Large intestine (tissue), 12 donors: ENCODE measurements at places on chromosomes 11 and 22. TPM values are rescaled to one million over a fixed set of nuclear protein-coding genes. Genes with fewer than 3 reads are reported as not detected.
A peak's percentile ranks its signal among the peaks of the same experiment; 100 is the strongest.

DNA sequence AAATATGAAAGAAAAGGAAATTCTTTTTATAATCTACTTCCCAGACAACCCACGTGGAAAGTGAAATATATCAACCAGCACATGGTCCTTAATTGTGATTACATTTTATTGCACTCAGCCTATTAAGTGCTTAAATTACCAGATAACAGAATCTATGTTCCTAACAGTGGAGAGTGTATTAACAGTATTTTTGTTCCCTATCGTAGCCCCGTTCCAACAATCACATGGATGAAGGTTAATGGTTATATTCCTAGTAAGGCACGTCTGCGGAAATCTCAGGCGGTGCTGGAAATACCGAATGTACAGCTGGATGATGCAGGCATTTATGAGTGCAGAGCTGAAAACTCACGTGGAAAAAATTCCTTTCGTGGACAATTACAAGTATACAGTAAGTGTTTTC, 626.1 kb upstream of the ARHGAP42 start:
- no peaks in the 10 kb centered on the region for H3K4me1 ChIP-seq
- H3K27me3 ChIP-seq: no peaks in the 10 kb centered on the region
- no peak overlapping the region for H3K27ac ChIP-seq
- DNase-seq: no peak

- H3K27me3 ChIP-seq: no peaks in the 10 kb centered on the region
- DNase-seq: peak; percentile 27
- H3K36me3 ChIP-seq: no peaks in the 10 kb centered on the region
- H3K4me3 ChIP-seq: no peak overlapping the region
- no peak overlapping the region for H3K27ac ChIP-seq
- H3K4me1 ChIP-seq: no peaks in the 10 kb centered on the region
Measured at GRCh38 chr11:86192519-86193257, 51.9 kb upstream of the EED start.

- H3K4me3 ChIP-seq: no peak overlapping the region
- no peaks in the 10 kb centered on the region for H3K27me3 ChIP-seq
- H3K27ac ChIP-seq: no peak overlapping the region
- H3K36me3 ChIP-seq: no peaks in the 10 kb centered on the region
Measured at GRCh38 chr22:23609983-23610781, 21.9 kb downstream of the DRICH1 start.

- no peak for DNase-seq
- H3K4me3 ChIP-seq: no peak overlapping the region
- H3K36me3 ChIP-seq: no peaks in the 10 kb centered on the region
- H3K27ac ChIP-seq: no peak overlapping the region
Measured at GRCh38 chr11:12459865-12460444, 82.6 kb downstream of the PARVA start.

- no peak overlapping the region for H3K27ac ChIP-seq
- H3K4me3 ChIP-seq: no peak overlapping the region
- H3K4me1 ChIP-seq: peaks cover 3% of the 10 kb centered on the region
- no peak for DNase-seq
- H3K27me3 ChIP-seq: peaks cover 12% of the 10 kb centered on the region
- no peaks in the 10 kb centered on the region for H3K36me3 ChIP-seq
Measured at GRCh38 chr11:65806979-65807378, 20.1 kb downstream of the OVOL1 start.

DNA sequence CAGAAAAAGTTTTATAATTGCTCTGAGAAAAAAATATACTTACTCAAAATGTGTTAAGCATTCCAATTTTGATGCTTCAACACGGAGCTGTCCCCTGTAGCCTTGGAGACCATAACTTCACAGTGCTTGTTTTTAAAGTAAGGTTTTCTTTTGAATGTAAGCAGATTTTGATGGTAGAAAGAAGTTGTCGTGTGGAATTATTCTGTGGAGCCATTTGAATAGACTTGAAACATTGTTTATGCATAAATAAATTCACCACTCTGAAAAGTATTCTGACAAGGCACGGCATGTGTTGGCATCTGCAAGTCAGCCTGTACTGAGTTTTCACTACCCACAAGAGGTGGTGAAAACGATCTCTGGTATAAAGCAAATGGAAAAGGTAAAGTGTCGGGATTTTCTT, 115.5 kb downstream of the UVRAG start:
- DNase-seq: no peak
- H3K4me1 ChIP-seq: peaks cover 9% of the 10 kb centered on the region
- no peak overlapping the region for H3K27ac ChIP-seq
- no peak overlapping the region for H3K4me3 ChIP-seq
- H3K36me3 ChIP-seq: no peaks in the 10 kb centered on the region

GRCh38 chr11:28491431-28491830, 383.2 kb downstream of the METTL15 start:
- no peak overlapping the region for H3K4me3 ChIP-seq
- no peak overlapping the region for H3K27ac ChIP-seq

Gene TMEM132A
- polyA plus RNA-seq: 19.6 TPM

DNA sequence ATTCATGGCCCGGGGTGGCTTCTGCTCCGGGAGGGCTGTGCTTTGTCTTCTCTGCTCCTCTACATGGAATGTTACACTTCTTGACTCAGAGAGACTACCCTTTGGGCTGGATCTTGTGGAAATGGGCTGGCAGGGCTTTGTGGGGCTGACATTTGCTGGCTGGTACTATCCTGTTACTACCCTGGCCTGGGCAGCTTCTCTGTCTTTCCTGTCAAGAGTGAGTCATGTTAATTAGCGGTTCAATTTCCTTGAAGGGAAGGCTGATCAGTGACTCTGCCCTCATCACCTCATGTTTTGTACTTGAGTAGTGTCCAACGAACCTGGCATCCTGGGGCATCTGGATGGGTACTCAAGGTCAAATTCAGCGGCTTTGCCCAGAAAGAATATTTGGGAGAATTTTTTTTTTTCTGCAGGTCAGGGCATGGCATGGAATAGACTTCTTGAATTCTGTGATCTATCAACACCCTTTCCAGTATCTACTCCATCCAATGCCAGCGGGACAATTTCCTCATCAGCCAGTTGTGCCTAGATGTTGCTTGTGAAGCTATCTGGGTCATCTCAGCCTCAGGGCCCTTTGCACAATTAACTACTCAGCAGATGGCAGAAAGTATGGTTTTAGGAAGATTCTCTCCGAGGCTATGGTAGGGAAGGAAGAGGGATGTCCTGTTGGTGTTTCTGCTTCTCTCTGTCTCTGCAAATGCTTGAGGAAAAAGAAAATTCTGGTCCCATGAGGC, 140.5 kb upstream of the PLET1 start:
- no peak overlapping the region for H3K4me3 ChIP-seq
- no peak overlapping the region for H3K27ac ChIP-seq
- no peaks in the 10 kb centered on the region for H3K4me1 ChIP-seq
- DNase-seq: no peak
- no peaks in the 10 kb centered on the region for H3K36me3 ChIP-seq
- no peaks in the 10 kb centered on the region for H3K27me3 ChIP-seq

- no peak overlapping the region for H3K27ac ChIP-seq
- no peak for DNase-seq
- H3K4me3 ChIP-seq: no peak overlapping the region
- H3K36me3 ChIP-seq: no peaks in the 10 kb centered on the region
- no peaks in the 10 kb centered on the region for H3K27me3 ChIP-seq
- H3K4me1 ChIP-seq: peaks cover 8% of the 10 kb centered on the region
Measured at GRCh38 chr11:1598816-1599215, 722 bp upstream of the KRTAP5-2 start.
